ENCODE measurements at places on chromosomes 3 and 15.
A peak's percentile ranks its signal among the peaks of the same experiment; 100 is the strongest.

- no peak for DNase-seq
Observed at GRCh38 chr3:87201727-87202126, 25.4 kb upstream of the CHMP2B start.

DNA sequence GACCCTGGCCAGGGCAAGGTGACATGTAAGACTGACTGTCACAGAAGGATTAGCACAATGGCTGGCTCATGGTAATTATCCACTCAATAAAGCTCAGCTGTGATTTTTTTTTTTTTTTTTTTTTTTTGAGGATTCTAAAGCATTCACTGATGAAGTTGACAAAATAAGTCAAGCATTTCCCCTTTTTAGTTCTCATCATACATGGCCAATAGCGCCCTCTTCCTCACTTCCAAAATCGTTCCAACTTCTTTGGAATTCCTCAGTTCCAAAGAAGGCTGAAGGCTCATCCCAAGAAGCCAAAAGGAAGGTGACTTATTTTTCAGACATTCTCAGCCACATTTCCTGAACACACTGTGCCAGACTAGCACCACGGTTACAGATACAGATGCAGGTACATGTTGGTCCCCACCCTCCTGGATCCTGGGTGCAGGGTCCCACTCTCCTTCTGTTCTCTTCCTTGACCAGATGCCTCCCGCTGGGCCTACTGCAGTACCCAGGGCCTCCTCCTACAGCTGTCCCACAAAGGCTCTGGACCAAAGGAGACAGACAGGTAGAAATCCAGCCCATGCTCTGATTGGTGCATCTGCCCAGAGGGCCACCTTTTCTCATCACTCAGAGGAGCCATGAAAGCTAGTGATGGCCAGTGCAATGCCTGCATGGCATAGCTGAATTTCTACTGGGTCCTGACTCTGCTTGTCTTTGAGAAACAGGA lies 202.6 kb downstream of the UACA start:
- DNase-seq: no peak

DNA sequence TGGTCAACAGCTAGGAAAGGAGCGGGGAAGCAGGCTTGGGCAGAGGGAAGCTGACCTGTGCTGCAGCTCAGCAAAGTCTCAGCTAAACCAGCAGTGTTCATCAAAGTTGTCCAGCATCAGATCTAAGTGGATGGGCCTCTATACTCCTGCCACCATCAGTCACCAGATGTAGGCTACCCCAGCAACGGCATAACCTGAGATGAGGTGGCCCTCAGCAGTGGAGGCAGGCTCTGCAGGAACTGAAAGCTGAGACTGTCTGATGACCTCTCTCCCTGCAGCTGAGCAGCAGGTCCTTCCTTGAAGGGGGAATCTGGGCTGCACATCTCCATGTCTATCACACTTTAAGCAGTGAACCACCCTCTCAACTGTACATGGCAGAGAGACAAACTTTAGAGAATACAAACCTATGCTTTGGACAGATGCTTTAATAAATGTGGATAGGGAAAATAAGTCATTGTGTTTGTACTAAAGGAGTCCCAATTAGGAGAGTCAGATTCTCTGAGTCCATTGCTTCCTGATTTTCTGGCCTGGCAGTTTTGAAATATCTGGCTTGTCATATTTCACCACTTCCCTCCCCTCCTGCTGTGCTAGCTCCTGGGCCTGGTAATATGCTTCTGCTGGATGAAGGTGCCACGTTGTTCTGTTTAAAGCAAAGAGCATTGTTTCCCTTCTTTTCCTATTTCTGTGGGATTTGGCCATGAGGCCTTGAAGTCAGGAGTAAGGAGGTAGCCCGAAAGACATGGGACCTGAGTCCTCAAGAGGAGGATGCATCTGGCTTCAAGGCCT lies 11.1 kb upstream of the PSTPIP1 start:
- no peak for DNase-seq

- DNase-seq: no peak
Observed at GRCh38 chr3:127886231-127886955, 28.6 kb upstream of the KBTBD12 start.

GRCh38 chr15:60973637-60974415 lies 255.3 kb downstream of the RORA start:
- DNase-seq: no peak

DNA sequence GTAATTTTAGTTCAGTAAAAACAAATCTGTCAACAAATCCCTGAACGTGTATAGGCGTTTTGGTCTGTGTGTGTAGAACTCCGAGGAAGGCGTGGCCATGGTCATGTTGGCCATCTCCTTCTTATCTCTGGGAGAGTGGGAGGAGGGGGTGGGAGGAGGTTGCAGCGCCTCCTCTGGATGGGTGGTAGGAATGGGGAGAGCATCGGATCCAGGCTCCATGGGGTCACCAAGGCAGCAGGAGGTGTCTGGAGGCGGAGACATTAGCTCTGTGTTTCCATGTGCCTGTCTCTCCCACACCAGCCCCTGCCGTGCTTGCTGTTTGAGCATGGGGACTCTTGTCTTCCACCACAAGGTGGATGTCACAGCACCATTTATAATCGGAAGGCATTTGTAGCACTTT lies 34.5 kb upstream of the TRPM1 start:
- no peak for DNase-seq

DNA sequence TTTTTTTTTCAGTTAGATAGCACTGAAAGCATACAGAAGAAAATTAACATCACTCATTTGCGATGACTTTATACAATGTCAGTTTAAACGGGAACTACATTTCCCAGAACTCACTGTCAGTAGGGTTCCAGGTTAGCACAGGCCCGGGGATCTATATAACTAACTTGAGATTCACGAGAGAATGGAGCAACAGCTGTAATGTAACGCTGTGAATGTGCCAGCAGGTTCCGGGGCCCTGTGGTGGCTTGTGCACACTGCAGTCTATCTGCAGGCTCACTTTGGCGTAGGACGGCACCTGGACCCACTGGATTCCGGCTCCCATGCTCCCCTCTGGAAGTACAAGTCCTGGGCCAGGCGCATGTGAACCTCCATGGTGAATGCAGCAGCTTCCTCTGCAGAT lies 19.4 kb downstream of the CCR1 start:
- no peak for DNase-seq

DNA sequence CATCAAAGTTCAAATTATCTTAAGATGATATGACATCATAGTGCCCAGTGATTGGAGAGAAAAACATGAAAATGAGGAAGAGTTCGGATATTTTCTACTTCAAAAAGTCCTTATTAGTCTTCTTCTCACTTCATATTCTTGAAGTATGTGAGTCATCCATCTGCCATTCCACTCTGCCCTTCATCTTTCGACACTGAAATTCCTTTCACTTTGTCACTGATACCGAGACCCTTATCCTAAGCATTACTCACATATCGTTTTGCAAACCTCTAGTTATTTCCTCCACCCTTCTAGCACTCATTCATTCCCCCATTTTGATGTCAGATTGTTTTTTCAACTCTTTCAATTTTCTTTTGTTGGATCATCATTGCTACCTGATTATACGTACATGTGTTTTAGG lies 4.0 kb downstream of the OR5H14 start:
- DNase-seq: no peak

DNA sequence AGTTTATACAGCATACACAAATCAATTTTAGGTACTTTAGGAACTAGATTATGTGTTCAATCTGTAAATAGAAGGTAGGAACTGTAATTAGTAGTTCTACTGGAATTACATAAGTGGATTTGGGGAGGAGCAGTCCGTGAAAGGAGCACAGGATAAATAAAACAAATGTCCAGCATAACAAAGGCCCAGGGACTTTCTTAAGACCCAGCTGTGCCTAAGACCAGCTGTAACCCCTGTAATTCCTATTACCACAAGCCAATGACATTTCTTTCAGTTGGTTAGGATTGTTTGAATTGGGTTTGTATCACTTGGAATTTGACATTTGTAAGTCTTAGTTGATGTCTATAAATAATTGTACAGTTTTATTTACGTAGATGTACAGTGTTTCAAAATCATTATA lies 4.8 kb upstream of the ZBTB20 start:
- DNase-seq: no peak

DNA sequence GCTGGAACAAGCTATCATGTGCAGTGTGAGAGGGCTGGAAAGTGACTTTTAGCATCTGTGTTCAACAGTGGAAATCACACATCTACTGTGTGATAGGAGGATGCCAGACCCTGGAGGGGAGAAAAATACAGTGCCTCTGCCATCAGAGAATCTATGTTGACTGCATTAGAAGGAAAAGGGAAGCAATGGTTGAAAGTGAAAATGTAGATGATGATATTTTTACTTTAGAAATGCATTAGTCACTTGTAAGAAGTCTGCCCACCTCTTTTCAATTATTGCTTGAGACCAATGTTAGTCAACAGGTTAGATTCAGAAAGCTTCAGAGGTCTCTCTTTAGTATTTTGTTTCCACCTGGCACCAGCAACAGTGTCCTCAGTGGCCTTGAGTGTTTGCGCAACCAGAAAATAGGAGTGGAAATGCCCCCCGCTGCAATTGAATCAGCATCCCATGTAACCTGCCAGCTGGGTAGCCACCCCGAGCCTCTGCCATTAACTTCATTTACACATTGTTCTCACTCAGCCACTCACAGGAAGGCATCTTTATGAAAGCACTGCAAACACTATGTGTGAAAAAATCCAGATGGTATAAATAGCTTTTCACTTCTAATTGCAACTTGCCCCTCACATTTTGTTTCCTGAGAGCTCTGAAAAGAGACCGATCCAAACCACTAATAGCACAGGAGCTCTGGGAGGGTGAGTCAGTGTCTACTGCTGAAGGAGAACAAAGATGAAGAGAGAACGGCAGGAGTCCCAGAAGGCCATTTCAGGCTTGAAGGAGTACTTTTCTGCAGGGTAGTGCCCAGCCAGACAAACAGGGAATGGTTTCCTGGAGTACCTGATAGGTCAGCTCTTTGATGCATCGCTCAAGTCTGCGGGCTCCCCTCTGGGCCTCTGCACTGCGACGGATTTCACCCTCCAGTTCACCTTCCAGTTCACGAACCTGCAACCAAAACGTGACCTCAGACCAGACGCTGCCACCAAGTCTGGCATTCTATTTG lies 92.1 kb downstream of the HHLA2 start:
- no peak for DNase-seq

DNA sequence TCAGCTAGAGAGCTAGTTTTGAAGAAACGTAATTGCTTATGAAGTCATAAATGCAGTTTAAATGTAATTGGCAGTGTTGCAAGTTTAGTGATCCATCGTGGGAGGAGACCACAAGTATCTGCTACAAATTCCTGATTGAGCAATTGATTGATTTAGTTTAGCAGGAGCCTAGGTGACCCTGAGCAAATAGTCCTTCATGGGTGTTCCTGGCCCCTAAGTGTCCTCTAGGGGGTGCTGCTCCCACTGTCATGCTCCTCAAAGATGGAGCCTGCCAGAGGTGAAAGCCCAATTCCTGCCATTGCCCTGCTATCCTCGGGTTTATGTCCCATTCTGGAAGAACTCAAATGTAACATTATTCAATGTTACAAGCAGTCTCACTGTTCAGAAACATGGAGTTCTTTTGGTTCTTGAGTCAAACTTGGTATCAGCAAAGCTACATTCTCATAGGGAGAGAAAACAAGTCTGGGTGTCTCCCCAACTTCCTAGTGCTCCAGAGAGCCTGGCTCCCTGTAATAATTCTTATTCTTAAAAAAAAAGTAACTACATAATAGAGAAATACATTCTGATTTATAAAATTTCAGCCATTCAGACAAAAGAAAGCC lies 29.8 kb upstream of the SENP5 start:
- DNase-seq: peak; percentile 69

GRCh38 chr15:41989573-41990242 lies 17.4 kb upstream of the EHD4 start:
- DNase-seq: peak; percentile 82

GRCh38 chr3:52178537-52178936 lies 19.4 kb upstream of the ALAS1 start:
- no peak for DNase-seq

- no peak for DNase-seq
Observed at GRCh38 chr15:32738666-32739065, 20.9 kb downstream of the GREM1 start.

DNA sequence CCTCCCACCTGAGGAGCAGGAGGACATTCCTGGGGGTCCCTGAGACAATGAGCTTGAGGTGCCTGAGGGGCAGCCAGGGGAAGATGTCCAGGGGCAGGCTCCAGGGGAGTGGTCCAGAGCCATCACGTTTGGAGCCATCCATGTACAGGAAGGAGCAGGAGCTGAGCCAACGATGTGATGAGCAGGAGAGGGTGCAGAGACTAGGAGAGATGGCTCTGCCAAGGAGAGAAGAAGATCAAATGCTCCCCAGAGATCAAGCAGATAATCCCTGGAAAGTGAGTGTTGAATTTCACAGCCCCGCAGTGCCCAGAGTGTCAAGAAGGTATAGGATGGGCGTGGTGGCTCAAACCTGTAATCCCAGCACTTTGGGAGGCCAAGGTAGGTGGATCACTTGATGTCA lies 97.8 kb upstream of the HERC1 start:
- no peak for DNase-seq

DNA sequence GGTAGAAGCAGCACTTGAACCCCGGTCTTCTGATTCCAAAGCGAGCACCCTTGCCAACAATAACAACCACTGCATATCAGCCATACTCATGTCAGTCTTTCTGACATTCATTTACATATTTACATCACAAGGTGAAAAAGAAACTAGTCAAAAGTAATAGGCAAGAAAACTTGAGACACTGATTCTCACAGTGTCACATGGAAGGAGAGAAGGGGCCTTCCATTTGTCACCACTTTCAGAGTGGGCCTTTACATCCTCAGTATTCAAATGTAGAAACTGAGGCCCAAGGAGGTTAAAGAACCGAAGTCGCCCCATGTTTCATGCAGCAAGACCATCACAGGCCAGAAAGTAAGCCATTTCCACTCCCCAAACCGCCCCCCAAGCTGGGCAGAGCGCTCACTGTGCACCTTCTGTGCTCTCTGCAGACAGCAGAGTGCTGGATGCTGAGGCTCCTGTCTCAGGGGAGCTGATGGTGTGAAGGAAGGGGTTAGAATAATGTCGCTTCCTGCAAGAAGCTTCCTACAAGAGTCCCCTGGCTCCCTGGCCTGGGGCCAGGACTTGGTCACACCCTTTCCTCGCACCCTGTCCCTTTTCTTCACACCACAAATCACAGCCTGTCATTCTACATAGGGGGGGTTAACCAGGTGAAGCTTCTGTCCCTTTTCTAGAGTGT lies 260.1 kb downstream of the UACA start:
- no peak for DNase-seq

GRCh38 chr3:128709506-128710210 lies 16.3 kb upstream of the RAB7A start:
- DNase-seq: no peak

All from effector memory CD8-positive, alpha-beta T cell (primary cell).